ENCODE measurements at places on chromosomes 7 and 10. TPM values are rescaled to one million over a fixed set of nuclear protein-coding genes. Genes with fewer than 3 reads are reported as not detected.
A peak's percentile ranks its signal among the peaks of the same experiment; 100 is the strongest.

GRCh38 chr7:20597339-20597738 is 18.1 kb upstream of the ABCB5 start:
- H3K27ac ChIP-seq = no peak overlapping the region
- H3K4me1 ChIP-seq = no peaks in the 10 kb centered on the region
- H3K36me3 ChIP-seq = no peaks in the 10 kb centered on the region
- DNase-seq = no peak
- no peak overlapping the region for H3K4me3 ChIP-seq

- peaks cover 9% of the 10 kb centered on the region for H3K4me1 ChIP-seq
- DNase-seq = peak; percentile 62
- no peak overlapping the region for H3K27ac ChIP-seq
- no peak overlapping the region for H3K4me3 ChIP-seq
Measured at GRCh38 chr7:45237788-45238461, 80.3 kb downstream of the RAMP3 start.

DNA sequence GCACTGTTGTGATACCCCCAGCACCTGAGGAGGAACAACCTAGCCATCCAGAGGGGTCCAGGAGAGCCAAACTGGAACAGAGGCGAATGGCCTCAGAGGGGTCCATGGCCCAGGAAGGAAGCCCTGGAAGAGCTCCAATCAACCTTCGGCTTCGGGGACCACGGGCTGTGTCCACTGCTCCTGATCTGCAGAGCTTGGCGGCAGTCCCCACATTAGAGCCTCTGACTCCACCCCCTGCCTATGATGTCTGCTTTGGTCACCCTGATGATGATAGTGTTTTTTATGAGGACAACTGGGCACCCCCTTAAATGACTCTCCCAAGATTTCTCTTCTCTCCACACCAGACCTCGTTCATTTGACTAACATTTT is 1.6 kb upstream of the CASP2 start:
- H3K36me3 ChIP-seq = no peaks in the 10 kb centered on the region
- H3K27ac ChIP-seq = no peak overlapping the region
- H3K4me3 ChIP-seq = no peak overlapping the region
- DNase-seq = no peak

- H3K27me3 ChIP-seq = no peaks in the 10 kb centered on the region
- no peak for DNase-seq
- H3K27ac ChIP-seq = no peak overlapping the region
- peaks cover 22% of the 10 kb centered on the region for H3K4me1 ChIP-seq
- no peak overlapping the region for H3K4me3 ChIP-seq
Measured at GRCh38 chr10:89270153-89270483, 18.5 kb upstream of the LIPA start.

The FAM20C gene
- 79.2 TPM for total RNA-seq

The SLC29A4 gene
- 2.5 TPM for total RNA-seq

The OSBPL3 gene
- 3.0 TPM for total RNA-seq

The GBX1 gene
- total RNA-seq = not detected

The ABCA13 gene
- 0.06 TPM for total RNA-seq

The FKBP6 gene
- total RNA-seq = not detected

The WNT8B gene
- not detected for total RNA-seq
